Effector memory CD8-positive, alpha-beta T cell (primary cell): ENCODE measurements at places on chromosomes 6 and 20.

DNA sequence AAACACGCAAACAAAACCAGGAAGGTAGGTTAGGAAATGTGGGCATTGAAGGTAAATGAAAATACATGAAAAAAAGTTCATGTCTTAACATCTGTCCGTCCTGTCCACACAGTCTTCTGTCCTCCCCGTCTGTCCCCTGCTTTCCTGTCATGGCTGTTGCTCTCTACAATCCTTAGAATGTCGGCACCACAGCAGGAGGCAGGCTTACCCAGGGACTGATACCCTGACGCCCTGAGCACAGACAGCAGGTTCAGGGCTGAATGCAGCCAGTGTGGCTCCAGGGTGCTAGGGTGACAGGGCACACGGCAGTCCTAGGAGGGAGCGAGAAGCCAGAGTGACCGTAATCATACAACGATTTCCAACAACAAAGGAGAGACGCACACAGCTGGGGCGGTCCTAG lies 123.7 kb downstream of the IRF4 start:
- DNase-seq = no peak

GRCh38 chr6:30446259-30446658 lies 43.0 kb upstream of the HLA-E start:
- DNase-seq = no peak

DNA sequence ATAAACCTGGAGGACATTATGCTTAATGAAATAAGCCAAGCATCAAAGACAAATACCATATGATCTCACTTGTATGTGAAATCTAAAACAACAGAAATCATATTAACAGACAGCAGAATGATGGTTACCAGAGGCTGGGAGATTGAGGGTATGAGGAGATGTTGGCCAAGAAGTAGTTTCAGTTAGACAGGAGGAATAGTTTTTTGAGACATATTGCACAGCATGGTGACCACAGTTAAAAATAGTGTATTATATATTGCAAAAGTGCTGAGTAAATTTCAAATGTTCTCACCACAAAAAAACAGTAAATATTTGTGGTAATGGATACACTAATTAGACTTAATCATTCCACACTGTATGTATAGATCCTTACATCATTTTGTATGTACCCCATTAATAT lies 1.8 kb downstream of the GABRR1 start:
- no peak for DNase-seq

DNA sequence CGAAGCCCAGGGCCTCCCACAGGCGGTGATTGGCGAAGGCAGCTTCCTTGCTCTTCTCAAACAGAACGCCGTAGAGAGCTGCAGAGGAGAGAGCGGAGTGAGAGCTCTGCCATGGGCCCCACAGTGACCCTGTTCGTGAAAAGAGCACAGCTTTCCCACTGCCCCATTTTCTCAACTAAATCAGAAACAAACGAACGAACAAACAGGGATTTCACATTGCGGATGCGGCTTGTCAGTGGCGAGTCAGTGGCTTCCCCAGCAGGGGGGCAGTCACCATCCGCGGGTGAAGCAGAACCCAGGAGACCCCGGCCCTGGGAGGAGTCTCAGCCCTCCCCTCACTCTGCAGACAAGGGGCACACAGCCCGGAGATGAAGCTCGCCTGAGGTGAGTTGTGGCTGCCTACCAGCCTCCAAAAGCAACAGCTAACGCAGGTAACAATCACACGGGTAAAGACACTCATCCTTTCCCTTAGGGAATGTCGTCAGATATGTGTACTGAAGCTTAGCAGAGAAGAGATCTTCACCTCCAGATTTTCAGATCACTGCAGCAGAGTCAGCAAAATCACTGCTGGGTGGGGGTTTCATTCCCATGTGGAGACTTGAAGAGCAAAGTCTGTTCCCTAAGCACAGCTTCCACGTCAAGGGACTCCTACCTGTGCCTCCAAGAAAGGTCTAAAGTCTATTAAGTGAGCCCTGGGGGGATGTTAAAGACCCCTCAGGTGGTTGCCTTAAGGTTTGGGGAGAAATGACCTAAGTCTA lies 51.2 kb upstream of the GPR31 start:
- DNase-seq = no peak

DNA sequence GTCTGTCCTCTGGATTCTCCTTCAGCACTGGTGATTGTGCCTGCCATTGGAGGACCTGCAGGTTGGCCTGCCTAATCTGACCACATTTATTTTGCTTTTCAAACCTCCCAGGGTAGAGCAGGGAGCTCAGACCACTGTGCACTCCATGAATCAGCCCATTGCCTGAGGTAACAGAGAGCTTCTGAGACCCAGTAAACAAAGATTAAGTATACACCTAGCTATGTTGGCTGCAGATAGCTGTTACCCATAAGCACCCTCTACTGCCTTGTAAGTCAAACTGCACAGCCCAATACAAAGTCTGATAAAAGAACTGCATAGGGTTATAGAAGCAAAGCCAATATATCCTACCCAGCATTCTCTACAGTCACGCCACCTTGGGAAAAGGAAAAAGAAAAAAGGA lies 338.7 kb downstream of the HTR1B start:
- no peak for DNase-seq

DNA sequence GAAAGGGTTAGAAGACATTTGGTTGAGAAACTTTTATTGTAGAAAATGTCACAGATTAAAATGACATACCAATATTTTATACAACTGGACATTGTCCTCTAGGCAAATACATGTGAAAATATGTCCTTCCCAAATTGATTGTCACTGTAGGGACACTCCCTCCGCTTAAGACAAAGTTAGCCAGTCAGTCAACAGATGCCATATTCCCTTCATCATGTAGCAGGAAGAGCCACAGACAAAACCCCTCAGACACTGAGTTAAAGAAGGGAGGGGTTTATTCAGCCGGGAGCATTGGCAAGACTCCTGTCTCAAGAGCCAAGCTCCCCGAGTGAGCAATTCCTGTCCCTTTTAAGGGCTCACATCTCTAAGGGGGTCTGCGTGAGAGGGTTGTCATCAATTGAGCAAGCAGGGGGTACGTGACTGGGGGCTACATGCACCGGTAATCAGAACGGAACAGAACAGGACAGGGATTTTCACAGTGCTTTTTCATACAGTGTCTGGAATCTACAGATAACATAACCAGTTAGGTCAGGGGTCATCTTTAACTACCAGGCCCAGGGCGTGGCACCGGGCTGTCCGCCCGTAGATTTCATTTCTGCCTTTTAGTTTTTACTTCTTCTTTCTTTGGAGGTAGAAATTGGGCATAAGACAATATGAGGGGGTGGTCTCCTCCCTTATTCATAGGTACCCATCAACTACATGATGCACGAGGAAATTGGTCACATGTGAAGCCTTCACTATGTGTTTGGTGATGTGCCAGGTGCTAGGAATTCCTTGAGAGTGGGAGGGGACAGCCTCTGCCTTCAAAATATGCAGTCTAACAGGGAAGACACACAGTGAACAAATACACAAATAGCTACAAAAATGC lies 155.7 kb upstream of the CDYL start:
- DNase-seq = no peak

- DNase-seq = no peak
Observed at GRCh38 chr20:48338717-48339116, 489.1 kb downstream of the PREX1 start.

GRCh38 chr6:38259736-38260135 lies 380.0 kb downstream of the BTBD9 start:
- no peak for DNase-seq

DNA sequence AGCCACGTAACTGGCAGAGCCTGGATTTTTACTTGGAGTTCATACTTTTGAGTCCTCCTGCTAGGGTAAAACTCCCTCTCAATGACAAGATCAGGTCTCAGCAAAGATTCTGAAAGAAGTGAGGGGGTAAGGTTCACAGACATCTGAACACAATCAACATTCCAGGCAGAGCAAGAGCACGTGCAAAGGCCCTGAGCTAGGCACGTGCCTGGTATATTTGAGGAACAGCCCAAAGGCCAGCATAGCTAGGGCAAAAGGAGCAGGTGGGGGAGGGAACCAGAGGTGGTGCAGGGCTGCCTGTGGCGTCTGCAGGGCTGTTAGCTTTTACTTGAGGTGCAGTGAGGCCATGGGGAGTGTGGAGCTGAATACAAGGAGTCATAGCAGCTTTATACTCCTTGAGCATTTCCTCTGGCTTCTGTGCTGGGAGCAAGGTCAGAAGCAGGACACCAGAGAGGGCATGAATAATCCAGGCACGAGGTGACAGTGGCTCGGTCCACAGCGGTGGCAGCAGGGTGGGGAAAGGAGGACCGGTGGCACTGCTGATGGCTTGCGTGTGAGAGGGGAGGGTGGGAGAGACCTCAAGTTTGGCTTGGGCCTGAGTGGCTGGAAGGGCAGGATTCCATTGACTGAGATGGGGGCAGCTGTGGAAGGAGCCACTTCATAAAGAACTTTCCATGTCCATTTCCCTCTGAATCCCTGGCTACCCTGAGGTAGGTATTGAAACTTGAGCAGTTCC lies 57.0 kb downstream of the DLGAP4 start:
- no peak for DNase-seq

DNA sequence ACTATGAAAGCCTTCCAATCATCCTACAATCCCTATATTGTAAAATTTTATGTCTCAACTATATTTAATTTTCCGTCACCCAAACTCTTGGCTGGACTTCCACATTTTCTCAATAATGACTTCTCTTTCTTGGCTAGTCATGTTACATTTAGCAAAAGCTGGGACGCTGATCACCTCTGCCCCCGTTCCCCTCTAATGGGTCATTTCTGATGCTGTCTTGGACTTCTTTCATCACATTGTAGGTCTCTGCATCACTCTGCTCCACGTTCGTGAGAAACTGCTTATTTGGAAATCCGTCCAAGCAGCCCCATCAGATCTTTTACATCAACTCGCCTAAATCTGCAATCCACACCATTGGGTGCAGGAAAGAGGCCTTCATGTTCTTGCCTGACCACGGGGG lies 203.8 kb downstream of the MYLK4 start:
- no peak for DNase-seq

DNA sequence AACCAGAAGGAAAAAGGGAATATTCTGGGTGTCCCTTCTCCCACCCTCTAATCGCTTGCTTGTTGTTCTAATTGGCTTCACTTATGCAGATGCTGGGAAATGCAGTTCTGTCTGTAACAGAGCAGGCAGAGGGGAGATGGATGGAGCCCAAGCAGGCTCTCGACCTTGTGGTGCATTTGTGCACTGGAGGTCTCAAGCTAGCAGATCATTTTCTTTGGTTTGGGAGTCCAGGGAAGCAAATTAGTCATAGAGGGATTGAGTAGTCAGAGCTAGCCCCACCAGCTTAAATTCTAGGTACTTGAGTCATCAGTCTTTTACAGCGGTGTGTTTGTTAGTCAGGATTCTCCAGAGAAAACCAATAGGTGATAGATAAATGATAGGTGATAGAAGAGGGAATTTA lies 234.7 kb upstream of the ECI2 start:
- no peak for DNase-seq
